NCI-H2081 treated with DMSO at 0.1 percent for 48 hours (cell line): ENCODE measurements at places on chromosomes 7 and 10.

DNA sequence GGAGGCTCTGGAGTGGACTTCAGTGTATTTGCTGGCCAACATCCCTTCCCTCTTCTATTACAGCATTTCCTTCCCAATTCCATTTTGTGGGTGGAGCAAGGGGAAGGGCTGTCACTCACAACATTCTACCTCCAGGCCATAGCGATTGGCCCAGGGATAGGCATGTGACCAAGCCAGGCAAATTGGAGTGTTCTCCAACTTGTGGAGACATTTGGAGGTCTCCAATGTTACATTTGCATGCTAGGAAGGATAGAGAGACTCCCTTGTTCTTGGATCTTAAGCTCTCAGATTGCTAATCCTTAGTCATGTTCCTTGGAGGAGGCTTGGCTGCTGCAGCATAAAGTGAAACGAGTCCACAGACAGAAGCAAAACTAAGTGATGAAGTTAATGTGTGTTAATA lies 95.6 kb upstream of the KIF5B start:
- DNase-seq = no peak

DNA sequence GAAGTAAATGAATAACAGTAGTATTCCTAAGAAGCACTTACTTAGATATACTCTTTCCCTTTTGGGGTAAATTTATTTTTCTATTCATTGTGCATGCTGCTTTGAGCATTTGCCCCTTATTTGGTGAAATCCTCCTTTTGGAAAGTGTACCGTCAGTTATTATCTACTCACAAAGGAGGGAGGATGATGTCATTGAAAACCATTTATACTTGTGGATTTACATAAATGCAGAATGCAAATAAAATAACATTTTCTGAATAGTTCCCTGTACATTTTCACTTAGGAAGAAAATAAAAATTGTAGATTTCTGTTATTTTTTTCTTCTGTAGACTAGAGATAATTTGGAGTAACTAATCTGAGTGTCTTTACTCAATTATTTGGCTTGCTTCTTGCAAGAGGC lies 29.5 kb upstream of the SEM1 start:
- no peak for DNase-seq

GRCh38 chr10:129743738-129744133 lies 220.3 kb downstream of the EBF3 start:
- no peak for DNase-seq

DNA sequence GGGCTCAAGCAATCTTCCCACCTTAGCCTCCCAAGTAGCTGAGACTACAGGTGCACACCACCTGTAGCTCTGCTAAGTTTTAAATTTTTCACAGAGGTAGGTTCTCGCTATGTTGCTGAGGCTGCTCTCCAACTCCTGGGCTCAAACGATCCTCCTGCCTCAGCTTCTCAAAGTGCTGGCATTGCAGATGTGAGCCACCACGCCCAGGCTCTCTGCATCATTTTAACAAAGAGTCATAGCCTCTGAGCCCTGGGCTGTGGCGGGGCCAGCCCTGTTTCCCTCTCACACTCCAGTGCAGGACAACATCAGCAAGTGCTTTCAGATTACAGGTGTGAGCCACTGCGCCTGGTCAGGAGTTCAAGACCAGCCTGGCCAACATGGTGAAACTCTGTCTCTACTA lies 102.5 kb downstream of the COL26A1 start:
- no peak for DNase-seq

DNA sequence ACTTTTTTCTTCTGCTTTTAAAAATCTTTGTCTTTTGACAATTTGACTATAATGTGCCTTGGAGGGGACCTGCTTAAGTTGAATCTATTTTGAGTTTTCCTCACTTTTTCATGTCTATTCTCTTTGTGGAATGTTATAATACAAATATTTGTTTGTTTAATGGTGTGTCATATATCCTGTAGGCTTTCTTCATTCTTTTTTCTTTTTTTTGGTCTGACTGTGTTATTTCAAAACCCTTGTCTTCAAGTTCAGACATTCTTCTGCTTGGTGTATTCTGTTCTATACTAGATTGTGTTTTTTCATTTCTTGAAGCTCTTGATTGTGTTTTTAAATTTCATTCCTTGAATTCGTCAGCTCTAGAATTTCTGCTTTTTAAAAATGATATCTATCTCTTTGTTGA lies 228.2 kb downstream of the STK31 start:
- no peak for DNase-seq

GRCh38 chr7:47026780-47027361 lies 555.0 kb downstream of the TNS3 start:
- DNase-seq = no peak

DNA sequence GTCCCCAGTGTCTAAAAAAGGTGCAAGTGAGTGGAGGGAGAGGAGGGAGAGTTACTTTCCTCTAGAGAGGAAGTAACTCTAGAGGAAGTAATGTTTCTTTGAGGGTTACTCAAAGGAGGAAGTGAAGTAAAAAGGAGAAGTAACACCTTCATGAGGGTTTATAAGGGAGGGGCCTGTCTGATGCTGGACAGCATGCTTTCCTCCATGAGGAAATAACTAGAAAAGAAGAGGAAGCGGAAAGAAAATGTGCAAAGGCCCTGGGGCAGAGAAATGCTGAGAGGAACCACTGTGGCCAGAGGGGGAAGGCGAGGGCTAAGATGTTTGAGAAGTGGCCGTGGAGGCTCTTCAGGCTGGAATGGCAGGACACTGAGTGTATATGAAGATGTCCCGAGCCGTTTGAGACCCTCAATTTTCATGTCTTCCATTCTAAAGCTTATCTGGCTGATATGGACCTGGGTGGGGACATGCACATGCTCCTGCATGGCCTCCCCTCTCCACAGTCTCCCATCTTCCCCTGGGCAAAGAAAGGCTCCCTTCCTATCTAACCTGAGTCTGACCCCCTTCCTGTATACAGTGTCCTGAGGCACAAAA lies 3.4 kb upstream of the SLC18A2 start:
- DNase-seq = no peak

DNA sequence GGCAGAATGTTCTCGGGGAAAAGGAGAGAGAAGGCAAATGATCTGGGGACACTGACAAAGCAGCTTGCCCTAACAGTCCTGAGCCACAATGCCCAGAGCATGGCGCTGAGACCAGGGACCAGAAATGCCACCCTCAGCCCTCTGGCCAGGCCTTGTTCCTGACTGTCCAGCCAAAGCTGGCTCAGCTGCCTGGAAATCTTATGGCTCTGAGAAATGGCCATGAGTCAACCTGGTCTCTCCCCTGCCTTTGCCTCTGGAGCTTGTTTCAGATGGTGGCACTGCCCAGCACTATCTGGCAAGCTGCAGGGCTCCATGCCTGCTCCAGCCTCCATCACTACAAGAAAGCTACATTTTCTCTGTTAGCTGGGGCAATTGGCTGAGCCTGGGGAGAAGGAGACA lies 90.5 kb upstream of the PLXNA4 start:
- DNase-seq = no peak

DNA sequence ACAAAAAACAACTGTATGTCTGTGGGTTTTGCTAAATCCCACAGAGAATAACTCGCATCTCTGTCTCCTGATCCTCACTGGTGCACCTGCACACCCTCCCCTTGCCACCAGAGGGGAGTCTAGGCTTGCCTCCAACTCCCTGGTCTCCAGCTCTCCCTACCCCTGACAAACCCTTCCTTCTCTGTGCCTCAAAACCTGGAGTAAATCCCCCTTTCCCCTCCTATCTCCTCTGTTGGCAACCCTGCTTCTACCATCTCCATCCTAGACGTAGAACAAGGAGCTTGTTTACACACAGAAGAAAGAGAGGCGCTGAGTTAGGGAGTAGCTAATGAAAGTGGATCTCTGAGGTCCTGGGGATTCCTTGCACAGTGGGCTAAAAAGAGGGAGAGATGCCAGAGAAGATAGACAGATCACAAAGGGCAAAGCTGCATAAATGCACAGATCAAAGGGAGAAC lies 6.0 kb downstream of the MBLAC1 start:
- peak; percentile 44 for DNase-seq

DNA sequence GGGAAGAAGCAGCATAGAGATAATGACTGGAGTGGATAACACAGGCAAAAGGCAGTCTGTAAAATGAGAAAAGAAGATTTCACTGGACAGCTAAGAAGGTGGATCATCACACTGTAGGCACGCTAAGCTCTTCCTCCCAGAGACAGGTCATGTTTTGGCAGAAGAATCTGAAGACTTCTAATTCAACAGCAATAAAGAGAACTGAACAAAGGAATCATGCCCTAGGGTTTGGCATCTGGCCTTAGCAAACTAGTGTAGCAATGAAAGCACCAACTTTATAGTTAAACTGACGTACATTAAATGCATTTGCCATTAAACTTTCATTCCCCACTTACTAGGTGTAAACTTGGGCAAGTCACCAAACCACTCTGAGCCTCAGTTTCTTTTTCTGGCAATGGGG lies 84.4 kb upstream of the SEM1 start:
- DNase-seq = no peak

DNA sequence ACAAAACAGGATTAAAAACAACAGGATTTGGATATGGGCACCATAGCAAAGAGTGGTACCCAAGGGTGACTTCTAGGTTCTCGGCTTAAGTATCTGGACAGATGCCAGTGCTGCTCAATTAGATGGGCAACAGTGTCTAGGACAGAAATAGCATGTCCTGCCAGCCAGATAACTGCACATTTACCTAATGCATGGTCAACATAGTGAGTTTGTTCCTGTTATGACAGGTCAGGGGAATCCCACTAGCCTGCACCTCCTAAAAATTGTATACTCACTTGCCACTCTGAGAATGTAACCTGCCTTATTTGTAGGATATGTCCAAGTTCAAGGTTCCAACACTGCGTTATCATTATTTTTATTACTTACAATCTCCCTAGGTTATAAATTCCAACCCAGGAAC lies 471.7 kb downstream of the GRM8 start:
- no peak for DNase-seq

DNA sequence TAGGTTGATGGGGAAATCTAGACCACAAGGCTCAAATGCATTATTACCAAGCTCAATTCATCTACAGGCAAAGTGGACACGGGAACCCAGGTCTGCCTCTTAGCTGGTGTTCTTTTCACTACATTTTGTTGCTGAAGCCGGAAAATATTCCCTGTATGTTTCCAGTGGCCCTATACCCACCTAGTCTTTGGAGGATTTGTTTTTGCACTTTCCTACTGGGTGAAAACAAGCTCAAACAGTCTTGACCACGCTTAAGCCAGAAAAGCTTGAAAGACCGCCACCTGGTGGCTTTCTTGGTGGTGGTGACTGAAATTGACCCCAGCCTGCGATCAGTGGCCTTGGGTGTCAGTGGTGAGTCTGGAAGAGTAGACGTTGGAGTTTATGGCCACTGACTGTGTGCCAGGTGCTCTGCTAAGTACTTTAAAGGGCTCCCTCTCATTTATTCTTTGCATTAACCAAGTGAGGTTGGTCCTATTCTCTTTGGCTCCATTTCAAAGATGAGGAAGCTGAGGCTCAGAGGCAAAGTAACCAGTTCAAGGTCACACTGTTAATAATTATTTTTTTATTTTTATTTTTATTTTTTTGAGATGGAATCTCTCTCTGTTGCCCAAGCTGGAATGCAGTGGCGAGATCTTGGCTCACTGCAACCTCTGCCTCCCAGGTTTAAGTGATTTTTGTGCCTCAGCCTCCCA lies 11.1 kb upstream of the CRTAC1 start:
- DNase-seq = no peak

DNA sequence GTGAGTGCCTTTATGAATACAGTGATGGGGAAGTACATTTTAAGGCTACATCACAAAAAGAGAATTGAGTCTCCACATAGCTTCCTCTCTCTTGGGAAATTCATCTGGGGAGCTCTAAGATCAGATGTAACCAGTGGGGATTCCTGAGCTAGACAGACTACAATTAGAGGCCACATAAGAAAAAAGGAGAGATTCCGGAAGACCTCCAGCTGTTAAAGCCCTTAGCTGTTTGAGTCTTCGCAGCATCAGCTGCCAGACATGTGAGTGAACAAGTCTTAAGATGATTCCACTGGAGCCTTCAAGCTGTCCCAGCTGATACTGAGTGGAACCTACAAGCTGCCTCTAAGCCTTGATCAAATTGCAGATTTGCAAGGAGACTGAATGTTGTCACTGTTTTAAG lies 448.5 kb downstream of the NXPH1 start:
- no peak for DNase-seq

- no peak for DNase-seq
These were observed 7.1 kb downstream of the CCDC201 start for GRCh38 chr7:45865594-45866410.

GRCh38 chr10:27448921-27449320 lies 55.2 kb upstream of the RAB18 start:
- no peak for DNase-seq

DNA sequence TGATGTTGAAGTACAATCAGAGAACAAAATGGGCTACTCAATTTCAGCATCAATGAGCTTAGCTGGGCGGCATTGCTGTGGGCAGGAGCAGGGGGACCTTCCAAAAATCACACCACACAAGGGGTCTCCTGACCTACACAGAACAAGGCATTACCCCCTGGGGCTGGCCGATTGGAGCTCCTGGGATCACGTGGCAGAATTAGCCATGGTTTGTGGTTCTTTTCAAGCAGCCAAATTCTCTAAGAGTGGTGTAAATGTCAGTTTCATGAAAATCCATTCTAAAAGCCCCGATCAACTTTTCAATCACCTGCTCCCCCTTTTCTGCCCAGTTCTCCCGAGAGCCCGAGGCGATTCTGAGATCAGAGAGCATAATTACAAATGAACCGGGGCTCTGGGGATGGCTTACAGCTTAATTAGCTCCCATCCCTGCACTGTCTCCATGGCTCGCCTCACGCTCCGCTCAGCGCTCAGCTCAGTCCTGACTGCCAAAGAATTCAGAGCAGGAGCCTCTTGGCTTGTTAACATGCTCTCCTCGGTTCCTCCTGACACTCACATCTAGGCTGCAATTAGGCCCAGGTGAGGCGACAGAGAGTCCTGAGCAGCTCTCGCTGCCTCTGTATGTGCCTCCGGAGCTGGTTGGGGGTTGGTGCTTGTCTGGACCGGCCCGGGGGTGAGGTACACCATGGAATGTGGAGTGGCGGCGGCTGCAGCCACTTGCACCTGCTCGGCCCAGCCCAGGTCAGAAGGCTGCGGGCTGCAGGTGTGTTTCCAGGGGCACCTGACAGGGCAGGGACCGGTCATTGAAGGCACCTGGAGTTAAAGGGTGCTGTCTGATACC lies 111.8 kb downstream of the WDR11 start:
- DNase-seq = no peak

- no peak for DNase-seq
These were observed 57.8 kb downstream of the SLC25A40 start for GRCh38 chr7:87818336-87818735.
